RKO (cell line): ENCODE measurements at places on chromosomes 6 and 20.

DNA sequence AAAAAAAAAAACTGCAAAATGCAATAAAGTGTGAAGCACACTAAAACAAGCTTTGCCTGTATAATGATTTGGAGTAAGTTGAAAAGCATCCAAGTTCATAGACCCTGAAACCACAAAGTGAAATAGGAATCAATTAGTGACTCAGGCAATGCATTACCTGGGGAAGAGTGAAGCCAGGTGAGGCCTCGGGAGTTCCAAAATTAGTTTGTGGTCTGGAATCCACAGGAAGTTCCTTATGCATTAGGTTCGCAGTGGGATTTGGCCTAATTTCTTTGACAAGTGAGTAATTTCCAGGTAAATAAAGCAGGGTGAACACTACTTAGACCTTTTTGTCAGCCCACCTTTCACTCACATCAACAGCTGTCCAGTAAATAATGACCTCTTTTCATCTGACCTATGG is 490.8 kb downstream of the CBLN4 start:
- DNase-seq: no peak

DNA sequence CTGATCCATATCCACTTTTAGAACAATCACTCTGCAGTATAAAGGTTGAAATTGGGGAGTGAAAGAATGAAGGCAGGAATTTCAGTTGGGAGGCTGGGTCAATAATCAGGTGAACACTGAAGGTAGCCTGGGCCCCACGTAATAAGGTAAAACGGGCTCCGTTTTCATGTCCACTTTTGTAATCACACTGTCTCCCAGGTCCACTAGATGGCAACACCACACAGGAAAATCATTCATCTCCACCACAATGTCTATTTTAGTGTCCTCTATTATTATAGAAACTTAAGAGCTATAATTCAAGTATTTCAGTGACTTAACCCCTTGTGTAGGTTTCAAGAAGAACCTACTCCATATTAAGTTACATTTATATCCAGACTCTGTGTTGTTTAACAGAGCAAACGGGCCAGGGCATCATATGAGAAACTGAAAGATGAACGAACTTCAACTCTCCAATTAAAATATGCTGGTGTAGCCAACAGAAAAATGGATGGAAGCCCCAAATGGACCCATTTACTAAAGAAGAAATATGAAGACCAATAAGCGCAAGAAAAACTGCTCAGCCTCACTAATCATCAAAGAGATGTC is 45.9 kb upstream of the MC3R start:
- peak; percentile 60 for DNase-seq

- DNase-seq: no peak
These were observed 11.8 kb upstream of the SNRPC start for GRCh38 chr6:34745277-34746103.

GRCh38 chr20:1474817-1475603 is 8.4 kb upstream of the NSFL1C start:
- peak; percentile 22 for DNase-seq

DNA sequence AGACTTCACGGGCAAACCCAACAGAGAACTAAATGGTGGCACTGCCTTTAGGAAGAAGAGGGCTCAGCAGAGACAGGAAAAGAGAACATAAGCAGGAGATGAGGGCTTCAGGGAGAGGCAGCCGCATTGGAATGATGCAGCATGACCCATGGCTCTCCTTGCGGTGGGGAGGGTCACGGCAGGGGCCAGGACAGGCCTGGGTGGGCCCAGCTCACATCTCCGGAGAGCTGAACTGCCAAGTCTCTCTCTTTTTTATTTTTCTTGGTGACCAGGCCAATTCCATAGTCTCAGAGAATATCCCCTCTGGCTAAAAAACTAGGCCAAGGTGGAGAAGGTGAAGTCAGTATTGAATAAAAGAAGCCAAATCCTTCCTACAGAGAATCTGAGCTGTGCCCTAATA is 77.5 kb upstream of the TRAF3IP2 start:
- DNase-seq: no peak

DNA sequence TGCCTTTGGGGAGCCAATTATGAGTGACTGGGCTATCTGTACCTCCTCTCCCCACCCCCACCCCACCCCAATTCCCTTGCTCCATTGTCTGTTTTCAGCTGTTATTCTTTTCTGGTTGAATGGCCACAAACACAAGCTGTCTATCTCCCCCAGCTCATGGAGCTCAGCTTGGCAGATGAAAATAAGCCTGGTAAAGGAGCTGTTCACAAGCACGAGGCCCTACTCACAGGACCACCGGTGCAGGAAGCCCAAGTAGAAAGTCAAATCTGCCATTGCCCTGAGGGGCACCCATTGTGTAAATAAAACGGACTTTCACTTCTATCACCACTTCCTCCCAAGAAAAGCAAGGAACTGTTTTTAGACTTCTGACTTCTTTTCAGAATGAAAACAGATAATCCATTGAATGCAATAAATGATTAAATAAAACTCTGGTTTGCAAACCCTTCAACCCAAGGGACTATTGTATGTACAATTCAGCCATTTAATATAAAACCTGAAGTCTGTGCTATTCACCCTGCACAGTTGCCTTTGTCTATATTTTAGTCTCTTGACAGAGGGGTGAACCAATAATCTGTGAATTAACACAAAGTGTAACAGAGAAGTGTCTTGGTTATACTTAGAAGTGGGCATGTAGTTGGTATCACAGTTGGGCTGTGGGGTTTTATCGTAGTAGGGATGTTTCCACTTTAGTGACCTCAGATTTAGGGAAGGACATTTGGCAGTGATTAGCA is 27.7 kb downstream of the RIPOR2 start:
- no peak for DNase-seq

GRCh38 chr20:47487175-47487917 is 14.3 kb upstream of the NCOA3 start:
- DNase-seq: no peak

GRCh38 chr6:56335726-56336125 is 88.3 kb upstream of the COL21A1 start:
- peak; percentile 49 for DNase-seq

GRCh38 chr6:157791450-157791849 is 31.6 kb upstream of the SNX9 start:
- no peak for DNase-seq

DNA sequence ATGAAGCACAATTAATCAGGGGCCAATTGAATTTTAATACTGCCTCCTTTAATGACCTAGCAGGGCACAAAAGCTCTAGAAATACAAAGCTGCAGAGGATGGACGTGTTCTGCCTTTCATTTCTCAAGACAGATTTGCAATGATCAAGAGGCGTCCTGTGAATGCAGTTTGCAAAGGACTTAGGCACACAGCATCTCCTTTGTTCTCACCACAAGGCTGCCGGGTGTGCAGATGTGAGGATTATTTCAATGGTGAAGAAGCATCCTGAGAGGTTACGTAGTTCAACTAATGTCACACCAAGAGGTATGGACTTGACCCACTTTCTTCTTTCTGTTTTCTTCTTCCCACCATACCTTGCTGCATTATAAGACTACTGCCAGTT is 42.9 kb upstream of the SPTLC3 start:
- DNase-seq: no peak

- no peak for DNase-seq
These were observed 545.5 kb downstream of the EPM2A start for GRCh38 chr6:145189836-145190235.

DNA sequence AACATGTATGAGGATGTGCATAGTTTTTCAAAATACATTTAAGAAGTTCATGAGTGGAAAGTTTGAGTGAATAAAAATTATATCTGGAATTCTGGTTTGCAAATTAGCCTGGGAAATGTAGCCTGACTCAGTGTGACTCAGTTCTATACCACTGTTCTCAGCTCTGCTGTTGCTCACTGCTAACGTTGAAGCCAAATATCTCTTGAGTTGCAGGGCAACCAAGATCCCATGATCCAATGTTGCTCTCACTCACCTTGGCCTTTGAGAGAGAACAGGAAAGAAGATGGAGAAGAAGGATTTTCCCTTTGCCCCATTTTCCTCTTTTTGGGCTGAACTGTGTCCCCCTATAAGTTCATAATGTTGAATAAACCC is 28.9 kb downstream of the PSMB9 start:
- peak; percentile 69 for DNase-seq

GRCh38 chr6:163490826-163491577 is 76.5 kb downstream of the QKI start:
- DNase-seq: no peak

DNA sequence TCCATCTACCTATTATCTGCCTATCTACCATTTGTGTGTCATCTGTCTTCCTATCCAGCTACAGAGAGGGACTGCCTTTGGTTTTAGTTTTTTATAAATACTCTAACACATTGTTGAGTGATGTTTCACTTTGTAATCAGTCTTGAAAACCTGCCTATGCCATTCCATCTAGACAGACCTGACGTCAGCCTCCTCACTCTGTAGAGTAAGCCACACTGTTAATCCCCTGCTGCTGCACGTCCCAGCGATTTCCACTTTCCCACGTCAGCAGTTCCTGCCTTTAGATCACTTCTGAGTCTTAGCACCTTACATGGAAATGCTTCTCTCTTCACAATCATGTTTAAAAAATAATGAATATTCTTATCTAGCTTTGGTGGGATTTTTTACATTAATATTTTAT is 54.8 kb downstream of the PLG start:
- no peak for DNase-seq

DNA sequence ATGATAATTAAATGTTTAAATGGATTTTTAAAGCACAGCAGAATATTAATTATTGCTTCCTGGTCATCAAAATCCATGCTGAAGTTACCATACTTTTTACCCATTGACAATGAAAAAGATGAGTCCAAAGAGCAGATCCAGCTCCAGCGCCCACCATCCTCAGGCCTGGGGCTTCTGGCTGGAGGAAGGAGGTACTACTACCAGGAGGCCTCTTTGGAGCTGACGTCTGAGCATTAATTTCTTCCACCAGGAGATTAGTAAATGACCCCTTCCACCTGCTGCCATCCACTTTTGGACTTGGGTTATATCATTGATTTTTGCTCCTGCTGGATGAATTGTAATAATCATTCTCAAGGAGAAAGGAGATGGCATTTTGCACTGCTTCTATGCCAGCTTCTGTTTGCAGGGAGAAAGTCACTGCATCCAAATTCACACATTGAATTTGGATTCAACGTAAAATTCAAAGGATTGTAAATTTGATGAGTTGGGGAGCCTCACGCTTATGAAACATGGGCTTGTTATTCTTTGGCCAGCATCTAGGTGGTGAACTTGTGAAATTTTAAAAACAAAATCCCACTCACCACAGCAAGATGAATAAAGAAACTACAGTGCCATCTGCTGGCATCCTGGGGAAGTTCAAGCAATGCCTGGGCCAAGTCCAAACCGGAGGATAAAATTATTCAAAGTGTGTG is 121.8 kb downstream of the SASH1 start:
- DNase-seq: peak; percentile 77

DNA sequence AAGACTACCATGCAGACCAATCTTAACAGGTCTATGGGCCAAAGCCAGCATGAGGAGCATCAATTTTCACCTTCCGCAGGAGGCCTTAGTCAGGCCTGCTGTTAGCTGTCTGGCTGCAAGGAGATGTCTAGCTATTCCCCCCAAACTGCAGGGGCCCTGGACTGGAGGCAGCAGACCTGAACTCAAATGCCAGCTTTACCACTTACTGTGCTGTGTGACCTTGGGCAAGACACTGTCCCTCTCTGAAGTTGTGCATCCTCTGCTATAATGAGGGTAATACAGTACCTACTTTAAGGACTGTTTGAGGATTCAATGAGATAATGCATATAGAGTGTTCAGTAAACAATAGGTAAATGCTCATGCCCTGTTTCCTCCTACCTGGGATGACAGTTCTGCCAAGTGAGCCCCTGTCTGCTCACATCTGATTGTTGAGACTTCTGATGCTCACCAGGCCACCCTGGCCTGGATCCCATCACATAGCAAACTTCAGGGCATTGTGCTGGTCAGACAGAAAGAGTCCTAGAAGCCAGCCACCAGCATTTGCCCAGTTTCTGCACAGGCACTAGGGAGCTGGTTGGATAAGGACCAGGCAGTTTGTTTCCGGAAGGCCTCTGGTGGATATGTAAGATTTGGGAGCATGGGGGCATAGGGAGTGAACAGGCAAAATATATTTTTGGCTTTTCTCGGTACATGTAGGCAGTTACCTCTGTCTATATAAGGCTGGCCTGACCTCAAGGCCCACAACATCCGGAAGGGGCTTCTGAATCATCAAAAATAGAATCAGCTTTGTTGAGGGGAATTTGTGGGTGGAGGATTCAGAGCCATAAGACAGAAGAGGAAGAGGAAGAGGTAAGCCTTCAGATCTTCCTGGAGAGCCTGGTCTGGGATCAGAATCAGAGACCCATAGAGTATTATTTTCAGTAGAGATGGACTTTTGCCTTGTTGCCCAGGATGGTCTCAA is 2.3 kb upstream of the OCSTAMP start:
- DNase-seq: no peak
